Naive thymus-derived CD4-positive, alpha-beta T cell (primary cell): ENCODE measurements at places on chromosomes 3 and 15.

DNA sequence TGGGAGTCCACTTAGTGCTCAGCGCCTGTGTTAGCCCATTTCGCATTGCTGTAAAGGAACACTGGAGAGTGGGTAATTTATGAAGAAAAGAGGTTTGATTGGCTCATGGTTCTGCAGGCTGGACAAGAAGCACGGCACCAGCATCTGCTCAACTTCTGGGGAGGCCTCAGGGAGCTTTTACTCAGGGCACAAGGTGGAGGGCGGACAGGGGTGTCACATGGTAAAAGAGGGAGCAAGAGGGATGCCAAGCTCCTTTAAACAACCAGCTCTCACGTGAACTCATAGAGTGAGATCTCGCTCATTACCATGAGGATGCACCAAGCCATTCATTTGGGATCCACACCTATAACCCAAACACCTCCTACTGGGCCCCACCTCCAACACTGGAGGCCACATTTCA, 181.4 kb upstream of the TLE3 start:
- DNase-seq = no peak

- DNase-seq = no peak
Observed at GRCh38 chr15:72892986-72893385, 109.4 kb upstream of the ADPGK start.

- DNase-seq = no peak
Observed at GRCh38 chr15:47669221-47669620, 48.1 kb upstream of the SEMA6D start.

GRCh38 chr3:157071744-157072525, 88.0 kb downstream of the CCNL1 start:
- DNase-seq = no peak

DNA sequence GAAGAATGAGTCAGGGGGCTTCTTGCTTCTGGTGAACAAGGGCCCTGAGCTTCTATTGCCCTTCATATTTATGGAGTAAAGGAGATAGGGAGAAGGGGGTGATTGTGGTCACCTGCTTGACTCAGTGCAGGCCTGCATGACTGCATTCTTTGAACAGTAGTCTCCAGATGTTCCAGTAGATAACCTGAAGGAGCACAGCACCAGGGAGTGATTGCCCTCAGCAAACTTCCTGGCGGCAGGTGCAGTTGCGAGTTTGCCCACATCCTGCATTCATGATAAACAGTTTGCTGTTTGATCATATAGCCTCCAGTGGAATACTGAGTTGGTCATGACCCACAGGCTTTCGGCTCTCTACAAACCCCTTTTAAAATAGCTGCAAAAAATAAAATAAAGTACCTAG, 1632.7 kb downstream of the OTOL1 start:
- no peak for DNase-seq

GRCh38 chr3:188581365-188581764, 427.4 kb downstream of the LPP start:
- no peak for DNase-seq
